Activated CD4-positive, alpha-beta T cell treated with anti-CD3 and anti-CD28 coated beads, Interleukin-2, amount 10 ng/mL, durations not matched to agents 24 days and 14 days (primary cell): ENCODE measurements at places on chromosomes 6 and 20. TPM values are rescaled to one million over a fixed set of nuclear protein-coding genes. Genes with fewer than 3 reads are reported as not detected.

DNA sequence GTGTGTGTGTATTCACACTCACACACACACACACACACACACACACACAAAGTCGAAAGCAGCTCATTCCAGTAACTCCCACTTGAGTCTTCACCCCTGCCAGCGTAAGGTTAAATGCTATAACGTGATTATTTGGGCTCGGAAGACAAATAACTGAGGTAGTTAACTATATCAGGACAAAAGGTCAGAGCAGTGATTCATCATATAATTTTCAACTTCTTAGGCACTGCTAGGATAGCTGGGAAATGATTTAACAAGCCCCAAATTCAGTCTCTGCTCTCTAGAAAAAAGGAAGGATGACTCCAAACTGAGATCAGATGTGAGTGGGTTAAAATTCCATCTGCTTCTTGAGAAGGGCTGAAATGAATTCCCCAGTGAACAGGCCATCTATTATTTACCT, 30.7 kb downstream of the HDGFL1 start:
- H3K4me1 ChIP-seq = no peaks in the 10 kb centered on the region
- no peak overlapping the region for H3K4me3 ChIP-seq
- no peak for DNase-seq
- no peaks in the 10 kb centered on the region for H3K36me3 ChIP-seq
- no peaks in the 10 kb centered on the region for H3K27me3 ChIP-seq

C20orf173 gene
- total RNA-seq = not detected in 2 replicates

GRCh38 chr20:57711826-57712225, 2.0 kb upstream of the PMEPA1 start:
- no peak overlapping the region for H3K4me3 ChIP-seq
- H3K27me3 ChIP-seq = peaks cover 46% of the 10 kb centered on the region
- no peak overlapping the region for H3K27ac ChIP-seq
- DNase-seq = no peak

RAD21L1 gene
- total RNA-seq = not detected in 2 replicates

DNA sequence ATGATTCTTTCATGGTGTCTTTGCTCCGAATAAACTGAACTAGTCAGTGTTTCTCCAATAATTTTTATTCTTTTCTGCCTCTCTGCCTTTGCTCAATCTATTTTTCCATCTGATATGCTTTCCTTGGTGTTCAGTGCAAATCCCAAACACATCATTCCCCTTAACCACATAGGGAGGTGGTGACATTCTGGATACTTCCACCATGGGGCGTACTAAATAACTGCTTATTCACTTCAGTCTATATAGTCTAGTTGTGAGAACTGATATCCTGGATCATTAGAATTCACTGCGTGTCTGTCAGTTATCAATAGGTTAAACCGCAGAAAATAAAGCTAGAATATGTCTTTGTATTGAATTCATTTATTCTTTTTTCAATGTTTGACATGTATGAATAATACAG, 83.1 kb downstream of the KCNQ5 start:
- H3K36me3 ChIP-seq = peaks cover 3% of the 10 kb centered on the region
- H3K4me1 ChIP-seq = peaks cover 2% of the 10 kb centered on the region
- no peak overlapping the region for H3K27ac ChIP-seq
- no peaks in the 10 kb centered on the region for H3K27me3 ChIP-seq
- no peak for DNase-seq

HNF4A gene
- total RNA-seq = not detected in 2 replicates

PSORS1C2 gene
- total RNA-seq = not detected in 2 replicates

VWA7 gene
- total RNA-seq = 3.0 and 3.2 TPM in 2 replicates

- DNase-seq = no peak
- no peak overlapping the region for H3K27ac ChIP-seq
- no peaks in the 10 kb centered on the region for H3K36me3 ChIP-seq
Observed at GRCh38 chr20:51360451-51361201, 181.9 kb downstream of the NFATC2 start.

DNA sequence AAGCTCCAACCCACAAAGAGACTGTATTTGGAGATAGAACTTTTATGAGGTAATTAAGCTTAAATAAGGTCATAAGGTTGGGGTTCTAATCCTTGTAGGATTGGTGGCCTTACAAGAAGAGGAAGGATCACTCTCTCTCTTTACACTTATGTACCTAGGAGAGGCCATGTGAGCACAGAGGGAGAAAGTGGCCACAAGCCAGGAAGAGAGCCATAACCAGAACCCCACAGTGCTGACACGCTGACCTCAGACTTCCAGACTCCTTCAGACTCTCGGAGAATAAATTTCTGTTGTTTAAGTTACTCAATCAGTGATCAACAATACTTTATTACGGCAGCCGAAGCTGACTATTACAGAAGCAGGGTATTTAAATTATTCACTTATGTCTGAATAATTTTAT, 430.5 kb upstream of the EPHA7 start:
- H3K27me3 ChIP-seq = no peaks in the 10 kb centered on the region
- no peaks in the 10 kb centered on the region for H3K4me1 ChIP-seq
- H3K36me3 ChIP-seq = no peaks in the 10 kb centered on the region
- H3K4me3 ChIP-seq = no peak overlapping the region
- DNase-seq = no peak

JAG1 gene
- 1.1 and 1.3 TPM in 2 replicates for total RNA-seq

GRCh38 chr6:34656378-34657036, 40.1 kb downstream of the ILRUN start:
- peaks cover 21% of the 10 kb centered on the region for H3K36me3 ChIP-seq
- peak overlapping the region; percentile 90 for H3K27ac ChIP-seq
- peak overlapping the region; percentile 78 for H3K4me3 ChIP-seq
- no peaks in the 10 kb centered on the region for H3K27me3 ChIP-seq
- DNase-seq = peak; percentile 76
- H3K4me1 ChIP-seq = peaks cover 36% of the 10 kb centered on the region

GRCh38 chr6:48141975-48142374, 31.0 kb upstream of the PTCHD4 start:
- DNase-seq = no peak
- no peaks in the 10 kb centered on the region for H3K36me3 ChIP-seq
- H3K4me3 ChIP-seq = no peak overlapping the region
- no peaks in the 10 kb centered on the region for H3K4me1 ChIP-seq
- no peaks in the 10 kb centered on the region for H3K27me3 ChIP-seq
- H3K27ac ChIP-seq = no peak overlapping the region

TMC2 gene
- not detected in 2 replicates for total RNA-seq

PPIL6 gene
- total RNA-seq = not detected in 2 replicates

DNA sequence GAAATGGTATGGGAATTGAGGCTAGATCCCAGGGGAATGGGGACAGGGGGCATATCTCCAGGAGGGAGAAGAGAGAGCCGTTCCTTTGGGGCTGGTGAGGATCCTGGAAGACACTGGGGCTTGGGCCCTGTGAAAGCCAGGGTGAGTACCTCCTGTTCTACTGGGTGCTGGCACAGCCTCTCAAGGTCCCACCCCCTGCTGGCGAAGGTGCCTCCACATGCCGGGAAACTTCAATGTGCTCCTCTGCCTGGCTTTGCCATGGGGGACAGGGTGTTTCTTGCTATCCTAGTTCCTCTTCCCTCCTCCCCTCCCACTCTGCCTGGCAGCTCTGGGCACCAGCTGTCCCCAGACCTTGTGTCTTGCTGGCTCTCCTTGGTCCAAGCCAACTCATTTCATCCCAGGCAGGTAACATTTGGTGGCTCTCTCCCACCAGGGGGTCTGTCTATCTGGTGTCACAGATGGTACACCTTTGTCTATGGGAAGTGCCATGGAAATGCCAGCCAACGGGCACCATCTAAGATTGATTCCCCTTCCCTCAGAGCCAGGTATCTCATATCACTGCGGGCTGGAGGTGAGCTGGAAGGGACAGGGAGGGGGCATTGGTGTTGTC, 56.8 kb downstream of the MDGA1 start:
- H3K27me3 ChIP-seq = peaks cover 3% of the 10 kb centered on the region
- peaks cover 12% of the 10 kb centered on the region for H3K36me3 ChIP-seq
- DNase-seq = no peak
- no peak overlapping the region for H3K4me3 ChIP-seq
- peaks cover 24% of the 10 kb centered on the region for H3K4me1 ChIP-seq
- H3K27ac ChIP-seq = no peak overlapping the region

SMPDL3A gene
- 0.28 and 0.42 TPM in 2 replicates for total RNA-seq

C20orf204 gene
- 5.5 and 6.8 TPM in 2 replicates for total RNA-seq

GRCh38 chr20:35088231-35089145, 4.1 kb downstream of the TRPC4AP start:
- H3K27ac ChIP-seq = no peak overlapping the region
- peaks cover 49% of the 10 kb centered on the region for H3K4me1 ChIP-seq

MUC21 gene
- total RNA-seq = not detected in 2 replicates

DNA sequence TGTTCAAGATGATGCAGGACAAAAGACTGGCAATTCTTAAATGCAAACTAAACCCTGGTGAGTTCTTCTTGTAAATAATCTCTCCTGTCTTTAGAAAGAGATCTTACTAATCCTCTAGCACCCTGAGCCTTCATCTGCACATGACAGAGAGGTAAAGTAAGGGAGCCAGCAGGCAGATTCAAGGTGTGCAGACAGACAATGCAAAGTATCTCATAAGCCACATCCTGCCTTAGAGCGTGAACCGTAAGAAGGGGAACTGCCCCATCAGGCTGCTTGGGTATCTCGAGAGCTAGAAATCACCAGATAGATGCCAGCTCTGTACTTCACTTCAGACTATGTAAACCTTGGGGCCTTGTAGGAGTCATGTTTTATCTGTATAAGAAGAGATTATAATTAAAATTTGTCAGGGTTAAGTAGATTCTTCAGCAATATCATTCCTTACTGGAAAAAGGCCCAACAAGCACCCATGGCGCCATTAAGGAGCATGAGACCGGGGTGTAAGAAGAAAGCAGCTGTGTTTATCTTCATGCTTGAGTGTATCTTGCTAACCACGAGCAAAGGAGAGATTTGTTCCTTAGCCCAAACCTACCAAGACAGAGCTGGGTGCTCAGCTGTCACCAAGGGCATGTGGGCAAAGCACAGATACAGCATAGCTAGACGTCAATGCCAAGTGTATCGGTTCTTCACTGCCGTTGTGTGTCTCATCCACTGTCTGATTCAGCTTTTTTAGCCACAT, 24.4 kb downstream of the CNR1 start:
- no peaks in the 10 kb centered on the region for H3K36me3 ChIP-seq
- no peak overlapping the region for H3K27ac ChIP-seq
- no peaks in the 10 kb centered on the region for H3K4me1 ChIP-seq
- no peak overlapping the region for H3K4me3 ChIP-seq
- H3K27me3 ChIP-seq = no peaks in the 10 kb centered on the region
- DNase-seq = no peak

DNA sequence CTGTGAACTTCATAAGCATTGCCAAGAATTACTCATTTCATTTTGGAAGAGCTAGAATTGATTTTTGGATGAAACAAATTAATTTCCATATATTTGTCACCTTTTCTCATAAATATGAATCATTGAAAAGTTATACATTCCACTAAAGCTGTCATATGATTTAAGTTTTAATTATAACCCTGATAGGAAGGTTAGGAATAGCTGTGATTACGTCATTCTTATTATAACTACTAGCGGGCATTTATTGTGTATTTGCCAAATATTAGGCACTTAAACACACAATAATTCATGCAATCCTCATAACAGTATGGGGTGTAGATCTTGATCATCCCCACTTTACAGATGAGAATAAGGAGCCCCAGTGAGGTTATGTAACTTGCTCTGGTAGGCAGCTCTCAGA, 77.4 kb upstream of the ENPP5 start:
- H3K27ac ChIP-seq = no peak overlapping the region
- DNase-seq = no peak
- H3K4me1 ChIP-seq = no peaks in the 10 kb centered on the region

- no peaks in the 10 kb centered on the region for H3K36me3 ChIP-seq
- DNase-seq = no peak
- peaks cover 3% of the 10 kb centered on the region for H3K27me3 ChIP-seq
- no peak overlapping the region for H3K4me3 ChIP-seq
- peaks cover 2% of the 10 kb centered on the region for H3K4me1 ChIP-seq
Observed at GRCh38 chr6:128738112-128738511, 144.8 kb upstream of the LAMA2 start.

VSX1 gene
- not detected in 2 replicates for total RNA-seq

DNA sequence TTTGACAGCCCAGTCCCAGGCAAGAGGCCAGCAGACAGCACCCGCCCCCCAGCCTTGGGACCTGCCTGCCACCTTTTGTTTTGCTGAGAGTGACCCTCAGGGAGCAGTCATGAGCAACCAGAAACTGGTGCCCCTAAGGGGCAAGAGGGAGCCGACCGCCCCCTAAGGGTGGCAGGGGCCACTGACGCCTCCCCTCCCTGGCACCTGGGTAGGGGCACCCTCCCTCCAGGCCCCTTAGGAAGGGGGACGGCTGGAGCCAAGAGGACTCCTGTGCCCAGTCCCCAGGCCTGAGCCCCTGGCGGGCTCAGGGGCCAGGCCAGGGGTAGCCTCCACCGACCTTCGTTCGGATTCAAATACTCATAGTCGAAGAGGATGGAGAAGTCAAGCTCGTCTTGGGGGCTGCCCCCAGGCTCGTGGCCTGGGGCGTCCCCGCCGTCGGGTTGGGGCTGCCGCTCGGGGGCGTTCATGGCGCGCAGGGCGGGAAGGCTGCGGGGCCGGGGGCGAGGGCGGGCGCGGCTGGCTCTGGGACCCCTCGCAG, 417 bp downstream of the NFATC2 start:
- peaks cover 22% of the 10 kb centered on the region for H3K27me3 ChIP-seq
- H3K4me3 ChIP-seq = peak overlapping the region; percentile 95
- H3K27ac ChIP-seq = peak overlapping the region; percentile 100

DNA sequence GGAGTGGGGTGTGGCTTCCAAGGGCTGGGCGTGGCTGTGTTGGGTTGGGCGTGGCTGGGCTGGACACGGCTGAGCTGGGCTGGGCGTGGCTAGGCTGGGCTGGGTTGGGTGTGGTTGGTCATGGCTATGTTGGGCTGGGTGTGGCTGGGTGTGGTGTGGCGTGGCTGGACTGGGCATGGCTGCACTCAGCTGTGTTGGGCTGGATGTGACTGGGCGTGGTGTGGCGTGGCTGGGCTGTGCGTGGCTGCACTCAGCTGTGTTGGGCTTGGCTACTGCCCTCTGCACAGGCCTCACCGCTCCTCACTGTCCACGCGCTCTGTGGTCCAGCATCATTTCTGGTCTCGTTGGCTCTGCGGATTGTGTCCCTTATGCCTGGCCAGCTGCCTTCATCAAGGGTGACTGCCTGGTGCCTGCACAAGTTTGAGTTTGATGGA, 43.5 kb upstream of the SLCO4A1 start:
- H3K4me1 ChIP-seq = peaks cover 34% of the 10 kb centered on the region
- H3K36me3 ChIP-seq = no peaks in the 10 kb centered on the region
- no peak overlapping the region for H3K4me3 ChIP-seq
- H3K27me3 ChIP-seq = peaks cover 54% of the 10 kb centered on the region
- no peak overlapping the region for H3K27ac ChIP-seq

DNA sequence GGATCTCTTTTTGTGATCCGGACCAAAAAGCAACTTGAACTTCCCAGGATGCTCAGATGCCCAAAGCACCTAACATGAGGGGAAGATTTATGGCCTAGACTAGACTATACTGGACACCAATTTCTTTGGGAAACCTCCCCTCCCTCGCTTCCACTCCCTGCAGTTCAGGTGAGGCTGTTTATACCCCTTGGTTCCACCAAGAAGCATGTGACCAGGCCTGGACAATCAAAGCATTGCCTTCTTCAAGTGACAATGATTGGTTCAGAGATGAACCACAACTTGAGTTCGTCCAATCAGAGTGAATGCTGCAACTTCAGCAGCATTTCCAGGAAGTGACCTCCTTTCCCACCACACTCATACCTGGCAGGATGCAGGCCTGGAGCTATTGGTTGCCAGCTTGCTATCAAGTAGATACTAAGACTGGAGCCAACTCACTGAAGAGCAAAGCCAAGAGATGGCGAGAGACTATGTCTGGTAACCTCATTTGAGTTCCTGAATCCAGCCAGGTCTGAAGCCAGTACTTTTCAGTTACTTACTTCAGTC, 45.6 kb upstream of the SLC9A8 start:
- no peak overlapping the region for H3K4me3 ChIP-seq
- H3K36me3 ChIP-seq = no peaks in the 10 kb centered on the region
- H3K27me3 ChIP-seq = peaks cover 47% of the 10 kb centered on the region
- DNase-seq = peak; percentile 65
- H3K27ac ChIP-seq = no peak overlapping the region
- peaks cover 32% of the 10 kb centered on the region for H3K4me1 ChIP-seq

BPIFB4 gene
- total RNA-seq = not detected in 2 replicates
